ENCODE measurements at places on chromosomes 13 and 19.

GRCh38 chr13:100589178-100589725, 663 bp upstream of the GGACT start:
- DNase-seq, result no peak

- no peak for DNase-seq
Observed at GRCh38 chr19:48190885-48191284, 20.4 kb downstream of the ZSWIM9 start.

GRCh38 chr13:24822640-24823039, 58.7 kb downstream of the RNF17 start:
- DNase-seq, result no peak

- DNase-seq, result no peak
Observed at GRCh38 chr19:50486823-50487515, 10.3 kb upstream of the GARIN5A start.

Data from vagina (tissue), 2 donors.